ENCODE measurements at places on chromosomes 5 and 9. TPM values are rescaled to one million over a fixed set of nuclear protein-coding genes. Genes with fewer than 3 reads are reported as not detected.

Gene NR2F1
- total RNA-seq: not detected

Gene LIX1
- not detected for total RNA-seq

- DNase-seq: peak; percentile 59
Observed at GRCh38 chr5:74974451-74975091, 77.8 kb downstream of the GCNT4 start.

DNA sequence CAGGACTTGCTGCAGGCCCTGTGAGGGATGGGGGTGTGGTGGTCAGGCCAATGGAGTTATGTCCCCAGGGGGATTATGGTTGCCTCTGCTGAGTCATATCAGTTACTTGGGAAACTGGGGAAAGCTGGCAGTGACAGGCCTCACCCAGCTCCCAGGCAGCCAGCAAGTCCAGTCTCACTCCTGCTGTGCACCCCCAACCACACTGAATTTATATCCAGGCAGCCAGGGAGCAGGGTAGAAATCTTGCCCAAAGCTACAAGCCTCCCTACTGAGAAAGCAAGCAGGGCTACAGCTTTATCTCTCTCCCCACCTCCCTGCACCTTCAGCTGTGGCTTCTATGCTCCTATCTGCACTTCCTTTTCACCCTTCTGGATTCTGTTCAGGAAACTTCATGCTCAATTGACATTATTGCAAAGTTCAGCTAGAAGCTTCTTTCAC is 2076.0 kb upstream of the CDH9 start:
- DNase-seq: no peak

- no peak for DNase-seq
Observed at GRCh38 chr5:72070529-72070928, 36.7 kb upstream of the MAP1B start.

DNA sequence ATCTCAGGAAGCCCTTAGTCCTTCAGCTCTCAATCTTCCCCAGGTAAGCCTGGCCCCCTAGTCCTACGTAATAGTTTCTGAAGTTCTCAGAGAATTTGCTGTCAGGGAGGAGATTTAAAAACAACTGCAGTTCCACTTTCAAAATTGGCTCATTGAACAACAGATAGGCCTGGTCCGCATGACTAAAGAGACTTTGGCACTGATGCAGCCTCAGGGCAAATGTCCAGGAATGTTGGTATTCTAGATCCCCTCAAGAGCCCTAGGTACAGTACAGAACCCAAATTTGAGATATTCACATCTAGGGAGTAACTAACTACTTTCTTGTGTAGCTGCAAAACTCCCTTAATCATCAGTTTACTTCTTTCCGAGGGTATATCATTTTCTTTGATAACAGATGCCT is 162.8 kb downstream of the GABRG2 start:
- DNase-seq: no peak

- no peak for DNase-seq
Observed at GRCh38 chr9:126882746-126883145, 22.3 kb downstream of the ZBTB34 start.

- no peak for DNase-seq
Observed at GRCh38 chr9:110926828-110927487, 111.3 kb downstream of the LPAR1 start.

- DNase-seq: no peak
Observed at GRCh38 chr9:591292-591691, 250.2 kb upstream of the DMRT1 start.
